ENCODE measurements at places on chromosomes 16 and 17. TPM values are rescaled to one million over a fixed set of nuclear protein-coding genes. Genes with fewer than 3 reads are reported as not detected.

ATP2C2 gene
- not detected for total RNA-seq

CDH1 gene
- total RNA-seq: not detected

ARSG gene
- 2.9 TPM for total RNA-seq

EVI2A gene
- 0.90 TPM for total RNA-seq

TEKT1 gene
- total RNA-seq: not detected

CEP131 gene
- 4.8 TPM for total RNA-seq

TBC1D3D gene
- total RNA-seq: not detected

Data from IMR-90 (cell line).